ENCODE measurements at places on chromosomes 7 and 10.

- no peak for ATAC-seq
Observed at GRCh38 chr10:69334302-69335062, 56.2 kb downstream of the HK1 start.

DNA sequence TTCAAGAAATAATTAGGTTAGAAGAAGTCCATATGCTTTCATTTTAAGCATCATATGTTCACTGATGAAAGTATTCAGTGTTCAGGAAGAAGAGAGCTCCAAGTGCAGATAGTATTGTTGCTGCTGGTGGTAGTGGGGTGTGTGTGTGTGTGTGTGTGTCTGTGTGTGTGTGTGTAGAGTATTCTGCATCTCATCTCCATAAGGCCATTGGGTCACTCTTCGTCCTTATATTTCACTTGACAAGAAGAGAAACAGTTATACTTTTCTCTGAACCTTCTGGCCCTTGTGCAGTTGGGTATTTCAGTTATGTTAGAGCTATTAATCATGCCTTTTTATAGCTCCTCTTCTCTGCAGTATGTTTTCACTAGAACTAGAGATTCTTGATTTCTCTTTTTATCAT is 26.2 kb downstream of the ADAM22 start:
- ATAC-seq, result no peak

GRCh38 chr7:29749701-29750321 is 56.5 kb upstream of the WIPF3 start:
- no peak for ATAC-seq

DNA sequence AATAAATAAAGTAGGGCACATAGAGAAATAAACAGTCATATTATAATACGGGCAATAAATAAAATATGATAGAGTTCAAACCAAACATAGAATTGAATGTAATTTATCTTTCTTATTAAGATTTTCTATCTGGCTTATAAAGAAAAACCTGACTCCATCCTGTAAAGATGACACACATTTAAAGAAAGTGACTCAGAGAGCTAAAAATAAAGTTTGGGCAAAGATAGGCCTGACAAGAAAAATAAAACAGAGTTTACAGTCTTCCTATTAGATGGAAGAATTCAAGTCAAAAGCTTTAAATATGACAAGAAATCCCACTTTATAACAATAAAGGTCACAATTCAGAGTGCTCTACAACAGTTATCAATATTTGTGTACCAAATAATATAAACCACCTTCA is 580.6 kb downstream of the PHTF2 start:
- no peak for ATAC-seq

GRCh38 chr10:8365935-8366911 is 311.7 kb downstream of the GATA3 start:
- no peak for ATAC-seq

- no peak for ATAC-seq
Observed at GRCh38 chr7:103632972-103633371, 187.0 kb upstream of the SLC26A5 start.
